MCF 10A (cell line): ENCODE measurements at places on chromosomes 1 and 21.

DNA sequence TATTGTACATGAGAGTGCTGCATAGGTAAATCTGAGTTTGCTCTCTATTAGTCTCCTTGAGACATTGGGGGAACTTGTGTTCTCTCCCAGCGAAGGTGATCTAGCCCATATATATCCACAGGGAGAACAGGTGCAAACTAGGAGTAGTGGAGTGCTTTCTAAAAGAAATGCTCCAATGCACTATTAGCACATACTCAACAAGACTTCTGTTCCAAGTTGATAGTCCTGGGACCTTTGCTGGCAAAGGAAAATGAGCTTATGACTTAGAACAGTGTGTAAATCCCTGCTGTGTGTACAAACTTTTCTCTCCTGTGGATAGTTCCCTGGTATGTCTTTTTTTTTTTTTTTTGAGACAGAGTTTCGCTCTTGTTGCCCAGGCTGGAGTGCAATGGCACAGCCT, 25.5 kb downstream of the CFAP126 start:
- DNase-seq, result no peak

- no peak for DNase-seq
Measured at GRCh38 chr1:53388963-53389362, 61.1 kb upstream of the LRP8 start.

GRCh38 chr21:31514598-31514997, 144.9 kb upstream of the SOD1 start:
- DNase-seq, result no peak

DNA sequence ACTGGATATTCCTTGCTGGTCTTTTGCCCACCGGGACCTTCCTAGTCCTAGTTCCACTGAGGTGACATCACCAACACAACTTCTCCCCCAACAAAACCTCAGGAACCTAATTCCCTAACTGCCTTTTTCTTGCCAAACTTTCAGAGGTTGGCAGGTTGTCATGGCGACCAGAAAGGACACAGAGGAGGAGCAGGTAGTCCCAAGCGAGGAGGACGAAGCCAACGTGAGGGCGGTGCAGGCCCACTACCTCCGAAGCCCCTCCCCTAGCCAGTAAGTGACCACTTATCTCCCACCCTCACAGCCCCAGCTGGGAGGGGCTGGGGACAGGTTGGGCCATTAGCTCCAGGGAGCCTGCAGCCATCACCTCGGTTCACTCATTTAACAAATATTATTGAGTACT, 815 bp downstream of the STYXL2 start:
- peak; percentile 8 for DNase-seq

DNA sequence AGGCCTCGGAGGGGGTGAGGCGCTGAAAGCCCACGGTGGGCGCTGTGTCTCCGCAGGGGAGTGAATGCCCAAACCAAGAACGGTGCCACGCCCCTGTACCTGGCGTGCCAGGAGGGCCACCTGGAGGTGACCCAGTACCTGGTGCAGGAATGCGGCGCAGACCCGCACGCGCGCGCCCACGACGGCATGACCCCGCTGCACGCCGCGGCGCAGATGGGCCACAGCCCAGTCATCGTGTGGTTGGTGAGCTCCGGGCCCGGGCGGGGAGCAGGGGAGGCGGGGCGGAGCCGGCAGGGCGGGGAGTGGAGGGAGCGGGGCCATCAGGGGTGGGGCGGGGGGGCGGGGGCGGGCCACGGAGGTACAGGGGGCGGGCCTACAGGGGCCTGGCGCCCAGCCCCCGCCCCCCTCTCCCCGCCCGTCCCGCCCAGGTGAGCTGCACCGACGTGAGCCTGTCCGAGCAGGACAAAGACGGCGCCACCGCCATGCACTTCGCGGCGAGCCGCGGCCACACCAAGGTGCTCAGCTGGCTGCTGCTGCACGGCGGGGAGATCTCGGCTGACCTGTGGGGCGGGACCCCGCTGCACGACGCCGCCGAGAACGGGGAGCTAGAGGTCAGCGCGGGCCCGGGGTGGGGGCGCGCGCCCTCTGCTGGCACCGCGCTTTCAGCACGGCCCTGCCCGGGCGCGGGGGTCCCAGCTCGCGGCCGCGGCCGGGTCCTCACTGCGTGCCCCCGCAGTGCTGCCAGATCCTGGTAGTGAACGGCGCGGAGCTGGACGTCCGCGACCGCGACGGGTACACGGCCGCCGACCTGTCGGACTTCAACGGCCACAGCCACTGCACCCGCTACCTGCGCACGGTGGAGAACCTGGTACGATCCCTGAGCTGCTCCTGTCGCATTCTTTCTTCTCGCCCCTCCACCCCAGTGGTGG, 15.9 kb downstream of the ESPN start:
- DNase-seq, result peak; percentile 55

- no peak for DNase-seq
Measured at GRCh38 chr1:84264961-84265360, 36.5 kb upstream of the SAMD13 start.

GRCh38 chr1:2611621-2612437, 21.0 kb downstream of the MMEL1 start:
- no peak for DNase-seq

- DNase-seq, result no peak
Measured at GRCh38 chr21:15014221-15014620, 50.6 kb downstream of the NRIP1 start.

- peak; percentile 62 for DNase-seq
Measured at GRCh38 chr1:99648107-99648506, 2.2 kb downstream of the PALMD start.

DNA sequence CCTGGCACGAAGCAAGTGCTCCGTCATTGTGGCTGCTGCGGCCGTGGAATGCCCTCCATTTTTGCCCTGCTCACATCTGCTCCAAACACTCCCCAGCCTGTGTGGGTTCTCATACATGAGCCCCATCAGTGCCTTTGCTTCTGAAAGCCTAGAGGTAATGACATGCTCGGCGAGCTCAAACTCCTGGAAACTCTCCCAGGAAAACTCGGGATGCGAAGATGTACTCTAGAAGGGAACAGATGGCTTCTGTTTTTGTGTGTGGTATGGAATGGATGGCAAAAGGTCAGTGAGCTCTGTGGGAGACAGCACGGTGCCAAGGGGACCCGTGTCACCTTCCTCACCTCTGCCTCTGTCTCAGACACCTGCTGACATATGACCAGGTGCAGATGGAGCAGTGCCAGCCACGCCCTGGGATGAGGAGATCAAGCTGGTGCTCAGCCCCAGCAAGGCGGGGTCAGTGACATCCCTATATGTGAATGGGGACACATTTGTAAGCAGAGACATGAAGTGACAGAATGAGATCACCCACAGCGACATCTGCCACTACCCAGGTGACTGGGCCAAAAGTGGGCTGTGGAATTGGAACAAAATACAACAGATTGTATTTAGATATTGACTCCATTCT, 84.1 kb upstream of the COX20 start:
- no peak for DNase-seq

GRCh38 chr1:200337410-200337809, 72.4 kb downstream of the ZNF281 start:
- DNase-seq, result no peak

GRCh38 chr1:221031458-221032203, 152.4 kb downstream of the HLX start:
- DNase-seq, result no peak

DNA sequence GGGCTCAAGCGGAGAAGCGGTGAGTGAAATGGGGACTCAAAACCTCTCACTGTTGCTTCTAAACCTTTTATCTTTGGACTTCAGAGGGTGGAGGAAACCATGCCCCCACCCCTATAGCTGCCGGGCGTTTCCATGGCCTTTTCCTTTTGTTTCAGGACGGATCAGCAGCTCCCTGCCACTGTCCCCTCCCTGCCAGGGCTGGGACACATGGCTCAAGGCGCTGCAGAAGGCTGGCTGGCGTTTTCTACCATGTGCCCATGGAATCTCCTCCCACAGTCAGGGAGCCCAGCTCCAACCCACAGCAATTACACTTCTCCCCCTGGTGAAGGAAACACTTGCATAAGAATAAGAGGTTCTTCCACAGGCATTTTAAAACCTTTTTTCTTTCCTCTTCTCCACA, 812.7 kb downstream of the PLA2G4A start:
- no peak for DNase-seq

DNA sequence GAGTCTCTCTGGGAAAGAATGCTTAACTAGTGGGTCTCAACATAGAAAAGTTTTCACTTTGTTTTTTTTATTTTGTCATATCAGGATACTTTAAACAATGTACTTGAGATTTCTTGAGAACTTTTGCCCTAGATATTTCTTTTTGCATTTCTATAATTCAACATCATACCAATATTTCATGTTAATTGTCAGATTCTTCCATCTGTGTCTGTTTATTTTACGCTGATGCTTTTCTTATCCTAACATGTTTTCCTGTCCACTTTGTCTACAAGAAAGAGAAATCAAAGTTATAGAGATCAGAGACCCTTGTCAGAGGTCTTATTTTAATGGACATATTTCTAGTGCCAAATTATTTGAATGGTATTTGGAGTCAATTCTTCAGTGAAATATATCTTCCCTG, 95.5 kb upstream of the B3GALT2 start:
- no peak for DNase-seq

DNA sequence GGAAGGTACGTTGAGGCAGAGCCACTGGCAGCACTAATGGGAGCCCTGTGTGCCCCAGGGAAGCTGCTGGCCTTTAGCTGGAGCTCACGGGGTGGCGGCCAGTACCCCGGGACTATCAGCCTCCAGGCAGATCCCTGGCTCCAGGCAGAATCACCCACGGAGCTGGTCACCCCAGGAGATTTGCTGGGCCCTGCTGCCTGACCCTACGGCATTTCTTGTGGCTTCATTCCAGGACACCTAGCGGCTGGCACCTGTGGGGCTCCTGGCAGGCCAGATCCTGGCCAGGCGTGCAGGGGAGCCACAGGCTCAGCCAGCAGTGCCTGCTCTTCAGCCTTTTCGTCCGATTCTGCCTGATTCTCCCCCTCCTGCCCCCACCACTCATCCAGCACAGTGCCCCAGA, 7.1 kb downstream of the PADI1 start:
- DNase-seq, result no peak

DNA sequence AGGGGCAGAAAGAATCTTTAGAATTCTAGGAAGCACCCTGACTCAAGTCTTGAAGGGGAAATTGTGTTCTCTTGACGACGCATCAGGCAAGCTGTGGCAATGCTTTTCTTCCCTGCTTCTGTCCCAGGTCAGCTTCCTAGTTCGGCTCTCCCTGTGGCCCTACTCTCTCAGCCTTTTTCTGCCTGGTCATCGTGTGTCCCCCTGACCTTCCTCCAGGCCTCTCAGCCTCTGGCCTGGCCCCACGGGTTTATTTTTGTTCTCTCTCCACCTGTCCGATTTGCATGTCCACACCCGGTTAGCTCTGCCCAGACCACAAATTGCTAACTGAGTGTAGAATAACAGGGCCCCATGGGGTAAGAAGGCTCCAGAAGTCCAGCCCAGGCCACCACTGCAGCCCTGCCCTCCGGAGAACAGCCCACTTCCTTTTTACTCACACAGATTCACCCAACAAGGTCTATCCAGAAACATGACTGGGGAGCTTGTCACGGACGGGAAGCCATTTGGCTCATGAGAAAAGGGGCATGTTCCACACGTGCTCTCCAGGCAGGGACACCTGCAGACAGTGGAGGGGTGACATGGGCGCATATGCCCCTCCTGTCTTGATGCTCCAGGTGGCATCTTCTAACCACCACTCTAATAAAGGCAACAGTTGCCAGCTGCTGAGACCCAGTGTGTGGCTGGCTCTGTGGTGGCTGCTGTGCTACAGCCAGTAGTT, 9.8 kb downstream of the KCNN3 start:
- no peak for DNase-seq

- no peak for DNase-seq
Measured at GRCh38 chr21:44998621-44999427, 59.0 kb downstream of the SLX9 start.

DNA sequence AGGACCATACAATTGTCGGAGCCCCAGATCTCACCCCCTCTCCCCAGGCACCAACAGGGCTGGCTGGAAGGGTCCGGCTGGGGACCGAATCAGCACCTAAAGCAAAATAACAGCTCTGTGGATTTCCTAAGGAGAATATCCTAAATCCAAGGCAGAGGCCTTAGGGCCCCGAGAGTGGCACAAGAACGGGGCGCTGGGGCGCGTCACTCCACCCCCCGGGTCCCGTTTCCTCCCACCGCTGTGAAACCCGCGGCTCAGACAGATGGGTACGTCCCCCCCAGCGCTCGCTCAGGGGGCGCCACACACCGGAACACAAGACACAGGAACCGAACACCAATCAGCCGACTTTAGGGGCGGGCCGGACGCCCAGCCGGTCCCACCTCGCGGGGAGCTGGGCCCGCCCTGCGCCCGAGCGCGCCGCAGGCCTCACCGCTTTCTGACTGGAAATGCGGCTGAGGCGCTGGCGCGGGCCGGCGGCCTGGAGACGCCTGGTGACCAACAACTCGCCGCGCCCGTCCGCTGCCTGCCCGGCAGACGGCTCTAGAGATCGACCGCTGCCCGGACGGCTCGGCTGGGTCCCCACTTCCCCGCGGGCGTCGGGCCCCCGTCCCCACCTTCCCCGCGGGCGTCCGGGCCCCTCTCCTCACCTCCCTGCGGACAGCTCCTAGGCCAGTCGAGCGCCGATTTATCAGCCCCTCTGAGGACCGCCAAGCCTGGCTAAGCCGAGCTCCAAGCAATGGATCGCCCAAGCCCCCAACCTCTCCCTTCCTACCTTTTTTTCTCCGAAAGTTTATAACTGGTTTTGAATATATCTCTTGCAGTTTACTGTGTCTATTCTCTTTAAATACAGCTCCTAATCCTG, at the start of gene HFM1:
TSS of gene HFM1 (minus strand) at position 687 of the 862 bp plus-strand sequence. CDS start 3,755 bp downstream, outside the sequence.
- no peak for DNase-seq

DNA sequence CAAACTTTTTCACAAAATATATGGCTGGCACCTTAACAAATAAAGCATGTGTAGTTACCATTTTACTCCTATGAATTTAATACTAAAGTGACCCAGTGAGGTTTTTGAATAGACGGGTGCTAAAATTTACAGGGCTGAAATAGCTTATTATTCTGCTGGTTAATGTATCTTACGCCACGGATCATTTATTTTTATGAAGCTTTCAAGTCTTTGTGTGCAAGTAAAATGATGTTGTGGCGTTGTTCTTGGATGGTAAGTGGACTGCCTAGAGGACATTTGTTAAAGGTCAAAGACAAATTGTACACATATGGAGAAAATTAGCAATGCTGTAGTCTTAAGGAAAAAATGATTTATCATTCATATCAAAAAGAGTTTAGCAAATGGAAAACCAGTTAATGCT, 22.8 kb downstream of the INSL5 start:
- no peak for DNase-seq

GRCh38 chr21:44440241-44441040, 14.9 kb upstream of the LRRC3 start:
- no peak for DNase-seq

- DNase-seq, result no peak
Measured at GRCh38 chr1:25006770-25007169, 76.7 kb upstream of the RUNX3 start.

- peak; percentile 38 for DNase-seq
Measured at GRCh38 chr1:67372136-67372535, 58.1 kb downstream of the SERBP1 start.
